ENCODE measurements at places on chromosomes 4 and X.

- no peak for DNase-seq
Measured at GRCh38 chr4:156962528-156962974, 9.0 kb downstream of the PDGFC start.

- no peak for DNase-seq
Measured at GRCh38 chrX:24838629-24839028, 144.9 kb downstream of the POLA1 start.

- DNase-seq = no peak
Measured at GRCh38 chrX:20060961-20061748, 55.6 kb downstream of the MAP7D2 start.

DNA sequence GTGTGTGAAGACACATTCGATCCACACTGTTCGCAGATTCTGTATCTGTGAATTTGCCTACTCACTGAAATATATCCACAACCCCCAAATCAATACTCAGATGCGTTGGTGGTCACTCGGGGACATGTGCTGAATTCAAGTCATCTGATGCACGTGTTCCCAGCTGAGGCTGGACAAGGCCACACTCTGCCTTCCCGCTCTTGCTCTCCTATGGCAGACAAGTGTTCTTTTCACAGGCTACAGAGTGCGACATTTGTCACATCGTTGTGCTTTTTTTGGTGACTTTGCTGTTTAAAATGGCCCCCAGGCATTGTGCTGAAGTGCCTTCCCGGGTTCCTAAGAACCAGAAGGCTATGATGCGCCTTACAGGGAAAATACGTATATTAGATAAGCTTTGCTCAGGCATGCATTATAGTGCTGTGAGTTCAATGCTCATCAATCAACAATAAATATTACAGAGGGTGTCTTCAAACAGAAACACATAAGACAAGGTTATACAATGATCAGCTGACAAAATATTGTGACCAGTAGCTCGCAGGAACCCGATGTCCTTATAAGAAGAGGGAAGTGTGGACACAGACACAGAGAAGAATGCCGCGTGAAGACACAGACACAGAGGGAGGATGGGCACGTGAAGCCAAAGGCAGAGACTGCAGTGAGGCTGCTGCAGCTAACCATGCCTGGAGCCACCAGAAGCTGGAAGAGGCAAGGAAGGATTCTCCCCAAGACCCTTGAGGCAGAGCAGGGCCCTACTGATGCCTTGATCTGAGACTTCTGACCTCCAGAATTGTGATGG lies 42.0 kb downstream of the IRF2 start:
- DNase-seq = no peak

DNA sequence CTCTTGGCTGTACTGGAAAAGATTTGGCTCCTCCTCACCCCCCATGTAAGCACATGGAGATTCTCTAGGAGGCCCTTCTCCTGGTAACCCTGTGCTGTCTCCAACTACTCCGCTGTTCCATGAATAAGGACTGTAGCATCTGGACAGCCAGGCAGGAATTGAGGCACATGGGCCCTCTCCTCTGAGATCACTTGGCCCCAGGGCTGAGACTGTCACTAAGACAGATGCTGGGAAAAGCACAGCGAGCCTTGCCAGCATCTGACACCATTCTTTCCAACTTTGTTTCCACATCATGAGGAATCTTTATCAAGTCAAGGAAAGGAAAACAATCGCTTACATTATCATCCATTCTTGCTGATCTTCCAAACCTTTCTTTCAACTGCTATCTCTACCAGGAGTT lies 222.6 kb upstream of the INTU start:
- DNase-seq = no peak

DNA sequence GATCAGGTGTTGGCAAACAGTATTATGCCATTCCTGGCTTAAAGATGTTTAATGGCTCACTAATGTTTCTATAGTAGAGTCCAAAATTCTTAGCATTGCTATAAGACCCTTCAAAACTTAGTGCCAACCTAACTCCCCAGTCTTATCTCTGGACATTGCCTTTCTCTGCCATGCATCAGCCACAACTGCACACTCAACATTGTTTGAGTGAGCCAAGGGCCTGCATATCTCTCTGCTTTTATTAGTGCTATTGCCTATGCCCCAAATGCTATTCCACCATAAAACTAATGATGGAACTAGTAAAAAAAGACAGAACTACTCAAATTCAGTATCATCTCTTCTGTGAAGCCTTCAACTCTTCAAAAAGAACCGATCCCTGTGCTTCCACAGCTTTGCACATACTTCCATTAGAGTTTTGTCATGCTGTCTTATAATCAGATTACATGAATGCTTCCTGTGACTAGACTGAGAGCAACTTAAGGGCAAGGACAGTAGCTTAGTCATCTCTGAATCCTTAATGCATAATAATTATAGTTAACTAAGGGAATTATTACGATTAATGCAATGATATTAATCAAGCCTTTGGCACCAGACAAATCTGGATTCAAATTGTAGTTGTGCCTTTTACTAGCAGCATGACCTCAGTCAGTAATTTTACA lies 53.7 kb downstream of the CHM start:
- no peak for DNase-seq

DNA sequence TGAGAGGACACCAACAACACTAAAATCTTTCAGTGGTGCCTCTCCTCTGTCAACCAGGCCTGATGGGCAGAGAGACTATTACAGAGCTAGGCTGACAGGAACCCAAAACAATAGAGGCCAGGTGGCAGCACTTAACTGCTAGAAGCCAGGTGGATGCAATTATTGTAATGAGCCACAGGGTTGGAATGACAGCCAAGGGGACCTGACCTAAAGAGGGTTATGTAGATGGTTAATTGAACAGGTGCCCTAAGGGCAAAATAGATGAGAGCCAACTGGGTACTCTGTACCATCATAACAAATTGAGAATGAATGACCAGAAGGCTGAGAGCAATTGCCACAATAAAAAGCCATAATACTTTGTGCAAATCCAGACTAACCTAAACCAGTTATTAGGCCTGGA lies 24.7 kb upstream of the FRAS1 start:
- no peak for DNase-seq

- DNase-seq = no peak
Measured at GRCh38 chr4:3414421-3415279, 27.1 kb upstream of the HGFAC start.

DNA sequence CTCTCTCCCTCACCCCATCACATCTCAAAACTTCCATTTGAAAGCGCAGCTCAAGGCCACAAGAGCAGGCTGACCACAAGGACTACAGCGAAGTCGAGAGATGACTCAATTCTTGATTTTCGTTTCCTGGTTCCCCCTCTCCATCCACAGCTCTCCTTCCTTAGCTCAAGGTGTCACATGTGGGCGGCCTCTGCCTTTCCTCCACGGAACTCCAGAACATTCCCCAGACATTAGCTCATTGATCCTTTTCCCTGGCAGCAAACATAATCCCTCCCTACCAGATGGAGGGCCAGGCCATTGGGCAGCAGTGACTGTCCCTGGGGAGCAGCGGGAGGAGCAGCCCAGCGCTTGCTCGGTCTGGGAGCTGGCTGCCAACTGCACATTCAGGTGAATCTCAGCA lies 56.3 kb downstream of the CCDC149 start:
- no peak for DNase-seq

DNA sequence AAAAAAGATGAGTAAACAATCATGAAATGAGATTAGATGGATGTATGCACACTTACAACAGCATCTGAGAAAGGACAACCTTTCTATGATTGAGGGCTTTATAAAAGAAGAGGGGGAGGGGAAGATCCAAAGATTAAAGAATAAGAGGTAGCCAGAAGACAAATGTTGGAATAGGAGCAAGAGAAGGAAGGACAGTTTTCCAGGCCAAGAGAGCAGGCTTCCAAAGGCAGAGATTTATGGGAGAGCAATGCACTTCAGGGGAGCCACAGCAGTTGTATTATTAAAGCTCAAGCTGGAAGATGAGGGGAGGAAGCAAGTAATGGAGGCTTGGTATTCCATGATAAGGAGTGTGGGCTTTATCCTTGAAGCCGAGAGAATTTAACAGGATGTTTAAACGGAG lies 110.3 kb upstream of the PTPN13 start:
- DNase-seq = no peak

- DNase-seq = no peak
Measured at GRCh38 chr4:956531-957230, 16.7 kb downstream of the DGKQ start.

DNA sequence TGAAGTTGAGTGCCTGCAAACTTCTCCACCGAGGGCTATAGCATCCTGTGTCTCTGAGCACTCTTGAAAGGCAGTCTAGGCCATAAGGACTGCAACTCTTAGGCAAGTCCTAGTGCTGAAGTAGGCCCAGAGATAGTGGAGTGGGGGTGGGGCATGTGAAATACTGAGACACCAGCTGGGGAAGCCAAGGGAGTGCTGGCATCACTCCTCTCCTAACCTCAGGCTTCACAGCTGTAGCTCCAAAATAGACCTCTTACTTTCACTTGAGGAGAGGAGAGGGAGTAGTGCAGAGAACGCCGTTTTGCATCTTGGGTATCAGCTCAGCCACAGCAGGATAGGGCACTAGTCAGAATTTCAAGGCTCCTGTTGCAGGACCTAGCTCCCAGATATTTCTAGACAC lies 56.2 kb upstream of the CYSLTR1 start:
- DNase-seq = no peak

- peak; percentile 41 for DNase-seq
Measured at GRCh38 chrX:76428243-76429130, 977 bp downstream of the MAGEE1 start.

- DNase-seq = no peak
Measured at GRCh38 chr4:56320293-56320692, 67.0 kb downstream of the AASDH start.

- no peak for DNase-seq
Measured at GRCh38 chrX:44723426-44723825, 120.4 kb upstream of the DUSP21 start.

DNA sequence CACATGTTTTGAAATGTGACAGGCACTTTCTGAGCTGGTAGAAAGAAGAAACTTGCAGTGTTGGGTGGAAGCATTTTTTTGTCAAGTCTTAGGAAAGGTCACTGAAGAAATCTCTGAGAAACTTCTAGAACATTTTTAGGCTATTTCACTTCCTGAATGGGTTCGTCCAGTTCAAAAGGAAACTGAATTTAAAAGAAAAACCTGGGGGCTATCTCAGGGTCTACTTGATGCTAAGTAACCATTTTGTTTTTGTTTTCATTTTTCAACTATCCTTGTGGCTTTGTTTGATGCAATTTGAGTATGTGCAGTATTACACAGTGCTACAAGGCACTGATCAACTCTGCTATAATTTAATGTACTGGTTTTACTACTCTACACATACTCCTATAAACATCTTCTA lies 34.0 kb upstream of the AMOT start:
- no peak for DNase-seq

DNA sequence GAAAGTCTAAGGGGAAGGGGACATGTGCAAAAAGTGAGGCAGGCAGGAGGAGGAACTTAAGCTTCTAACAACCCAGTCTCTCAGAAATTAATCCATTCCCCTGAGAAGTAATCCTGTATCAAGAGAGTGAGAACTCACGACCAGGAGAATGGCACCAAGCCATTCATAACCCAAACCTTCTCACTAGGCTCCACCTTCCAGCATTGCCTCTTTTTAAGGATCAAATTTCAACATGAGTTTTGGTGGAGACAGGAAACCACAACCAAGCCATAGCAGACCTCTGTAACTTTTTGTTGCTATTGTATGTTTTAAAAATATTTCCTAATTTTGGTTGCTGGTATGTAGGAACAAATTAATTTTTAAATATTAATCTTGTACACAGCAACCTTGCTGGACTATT lies 32.8 kb downstream of the PASD1 start:
- no peak for DNase-seq

DNA sequence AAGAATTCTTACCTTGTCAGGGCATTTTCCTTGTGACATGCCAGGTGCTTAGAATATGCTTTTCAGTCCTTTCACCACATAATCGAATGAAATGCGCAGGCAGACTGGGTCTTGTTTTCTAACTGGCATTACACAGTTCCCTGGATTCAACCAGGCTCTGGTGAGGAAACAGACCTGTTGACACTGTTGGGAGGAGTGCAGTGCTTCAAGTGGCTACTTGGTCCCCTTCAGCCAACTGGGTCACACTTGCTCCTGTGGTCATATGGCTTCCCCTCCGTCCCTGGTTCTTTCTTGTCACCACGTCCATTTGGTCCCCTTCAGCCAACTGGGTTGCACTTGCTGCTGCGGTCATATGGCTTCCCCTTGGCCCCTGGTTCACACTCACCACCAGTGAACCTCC lies 9.7 kb downstream of the SMIM20 start:
- no peak for DNase-seq

GRCh38 chr4:3813151-3814052 lies 47.2 kb downstream of the ADRA2C start:
- no peak for DNase-seq

DNA sequence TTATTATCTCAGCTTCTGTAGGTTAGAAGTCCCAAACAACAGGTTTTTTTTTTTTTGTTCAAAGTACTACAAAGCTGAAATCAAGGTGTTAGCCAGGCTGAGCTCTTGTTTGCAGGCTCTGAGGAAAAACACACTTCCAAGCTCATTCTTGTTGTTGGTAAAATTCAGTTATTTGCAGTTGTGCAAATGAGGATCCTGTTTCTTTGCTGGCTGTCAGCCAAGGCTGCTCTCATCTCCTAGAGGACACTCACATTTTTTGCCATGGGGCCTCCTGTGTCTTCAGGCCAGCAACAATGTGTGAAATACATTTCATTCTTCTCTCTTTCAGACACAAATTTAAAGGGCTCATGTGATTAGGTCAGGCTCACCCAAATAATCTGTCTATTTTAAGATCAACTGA lies 60.3 kb upstream of the HSD17B10 start:
- no peak for DNase-seq

DNA sequence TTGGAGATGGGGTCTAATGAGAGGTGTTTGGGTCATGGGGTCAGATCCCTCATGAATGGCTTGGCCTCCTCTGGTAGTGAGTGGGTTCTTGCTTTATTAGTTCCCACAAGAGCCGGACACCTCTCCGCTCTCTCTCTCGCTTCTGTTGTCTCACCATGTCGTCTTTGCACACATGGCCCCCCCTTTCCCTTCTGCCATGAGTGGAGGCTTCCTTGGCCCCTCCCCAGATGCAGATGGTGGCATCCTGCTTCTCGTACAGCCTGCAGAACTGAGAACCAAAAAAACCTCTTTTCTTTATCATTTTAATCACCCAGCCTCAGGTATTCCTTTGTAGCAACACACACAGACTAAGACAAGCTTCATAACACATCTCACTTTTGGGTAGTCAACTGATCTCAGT lies 49.6 kb upstream of the SPRY1 start:
- DNase-seq = no peak

DNA sequence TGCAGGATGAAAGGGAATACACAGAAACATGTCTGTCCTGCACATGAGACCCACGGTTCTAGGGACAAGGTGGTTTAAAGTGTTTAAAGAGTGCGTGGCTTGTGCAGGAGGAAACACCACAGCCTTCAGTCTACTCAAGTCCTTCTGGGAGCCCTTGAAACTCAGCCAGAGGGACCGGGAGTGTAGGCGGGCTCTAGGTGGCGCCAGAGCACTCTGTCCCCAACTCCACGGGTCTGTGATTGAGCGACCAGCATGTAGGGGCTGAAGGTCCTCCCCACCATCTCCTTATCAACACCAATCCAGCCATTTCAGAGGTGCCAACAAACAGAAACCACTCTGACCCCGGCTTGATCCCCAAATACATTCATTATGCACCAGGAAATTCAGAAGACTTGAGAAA lies 82.0 kb upstream of the CLDN34 start:
- peak; percentile 56 for DNase-seq

Measured in activated CD4-positive, CD25-positive, alpha-beta regulatory T cell treated with anti-CD3 and anti-CD28 coated beads, Interleukin-2, amount 50 U/mL, for 72 hours (primary cell).